ENCODE measurements at places on chromosomes 7 and 10.

- ATAC-seq = no peak
These were observed 348.5 kb downstream of the KCNMA1 start for GRCh38 chr10:77289027-77289501.

DNA sequence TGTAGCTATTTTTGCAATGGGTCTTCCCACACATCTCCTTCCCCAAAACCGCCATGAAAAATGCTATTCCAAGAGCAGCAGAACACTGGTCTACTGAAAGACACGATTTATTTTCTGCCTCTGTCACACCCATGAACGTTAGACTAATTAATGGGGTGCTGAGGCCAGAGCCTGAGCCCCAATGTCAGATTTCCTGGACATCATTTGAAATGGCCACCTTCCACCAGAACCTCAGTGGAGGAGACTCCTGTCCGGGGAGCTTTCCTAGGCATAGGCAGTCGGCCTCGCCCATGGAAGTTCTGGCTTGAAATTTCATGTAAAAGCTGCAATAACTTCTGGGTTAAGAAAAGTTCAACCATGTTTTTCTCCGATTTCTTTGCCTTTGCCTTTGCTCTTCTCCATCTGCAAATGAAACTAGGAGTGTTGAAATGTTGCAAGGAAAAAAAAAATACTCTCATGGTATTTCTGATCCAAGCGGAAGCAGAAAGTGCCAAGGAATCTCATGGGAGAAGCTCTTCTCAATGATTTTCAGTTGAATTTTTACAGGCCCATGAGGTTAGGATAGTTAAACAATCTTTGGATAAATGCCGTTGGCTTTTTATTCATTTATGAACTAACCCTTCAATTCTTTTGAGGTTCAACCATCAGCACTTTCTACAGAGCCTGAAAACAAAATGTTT lies 570.8 kb upstream of the MGMT start:
- ATAC-seq = no peak

- no peak for ATAC-seq
These were observed 3.1 kb downstream of the ELAPOR2 start for GRCh38 chr7:87056346-87056745.

DNA sequence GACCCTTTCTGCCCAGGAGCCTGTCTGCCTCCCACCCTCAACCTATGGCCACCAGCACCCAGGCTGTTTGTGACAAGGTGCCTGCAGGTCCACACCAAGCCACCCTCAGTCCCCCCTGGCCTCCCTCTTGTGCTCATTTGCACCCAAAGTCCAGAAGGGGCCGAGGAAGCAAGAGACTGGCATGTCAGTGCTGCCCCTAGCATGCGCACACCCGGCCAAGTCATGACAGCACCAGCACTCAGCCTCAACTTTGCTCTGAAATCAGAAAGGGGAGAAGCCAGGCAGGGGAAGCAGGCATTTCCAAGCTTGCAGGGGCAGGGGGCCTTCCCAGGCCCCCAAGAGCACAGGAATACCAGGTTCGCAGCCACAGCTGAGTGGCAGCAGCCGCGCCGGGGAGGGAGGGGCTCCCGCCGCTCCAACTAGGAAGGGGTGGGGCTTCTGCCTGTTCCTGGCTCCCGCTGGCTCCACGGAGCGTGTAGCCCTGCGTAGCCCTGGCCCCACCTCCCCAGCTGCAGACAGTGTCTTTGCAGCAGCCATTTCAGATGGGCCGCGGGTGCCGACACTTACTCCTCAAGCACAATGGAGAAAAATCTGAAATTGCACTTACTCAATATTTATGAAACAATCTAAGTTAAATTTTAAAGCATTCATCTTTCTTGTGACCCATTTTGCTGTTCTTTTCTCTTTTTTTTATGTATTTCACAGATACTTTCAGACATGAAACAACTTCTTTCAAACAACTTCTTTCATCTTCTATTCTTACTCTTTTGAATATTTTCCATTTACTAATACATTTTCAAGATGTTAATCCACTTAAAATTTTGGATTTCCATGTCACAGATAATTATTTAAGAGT lies 54.9 kb upstream of the ABCB5 start:
- ATAC-seq = no peak

- ATAC-seq = no peak
These were observed 50.7 kb downstream of the KCNMA1 start for GRCh38 chr10:77586719-77587415.

GRCh38 chr7:1160670-1161021 lies 650 bp upstream of the ZFAND2A start:
- ATAC-seq = peak; percentile 40

GRCh38 chr7:120052884-120053382 lies 220.0 kb upstream of the KCND2 start:
- ATAC-seq = no peak

GRCh38 chr7:128366300-128366699 lies 4.8 kb upstream of the PRRT4 start:
- no peak for ATAC-seq

GRCh38 chr7:124062171-124062570 lies 29.3 kb upstream of the TMEM229A start:
- no peak for ATAC-seq

GRCh38 chr7:29998489-29998888 lies 8.9 kb upstream of the SCRN1 start:
- no peak for ATAC-seq

DNA sequence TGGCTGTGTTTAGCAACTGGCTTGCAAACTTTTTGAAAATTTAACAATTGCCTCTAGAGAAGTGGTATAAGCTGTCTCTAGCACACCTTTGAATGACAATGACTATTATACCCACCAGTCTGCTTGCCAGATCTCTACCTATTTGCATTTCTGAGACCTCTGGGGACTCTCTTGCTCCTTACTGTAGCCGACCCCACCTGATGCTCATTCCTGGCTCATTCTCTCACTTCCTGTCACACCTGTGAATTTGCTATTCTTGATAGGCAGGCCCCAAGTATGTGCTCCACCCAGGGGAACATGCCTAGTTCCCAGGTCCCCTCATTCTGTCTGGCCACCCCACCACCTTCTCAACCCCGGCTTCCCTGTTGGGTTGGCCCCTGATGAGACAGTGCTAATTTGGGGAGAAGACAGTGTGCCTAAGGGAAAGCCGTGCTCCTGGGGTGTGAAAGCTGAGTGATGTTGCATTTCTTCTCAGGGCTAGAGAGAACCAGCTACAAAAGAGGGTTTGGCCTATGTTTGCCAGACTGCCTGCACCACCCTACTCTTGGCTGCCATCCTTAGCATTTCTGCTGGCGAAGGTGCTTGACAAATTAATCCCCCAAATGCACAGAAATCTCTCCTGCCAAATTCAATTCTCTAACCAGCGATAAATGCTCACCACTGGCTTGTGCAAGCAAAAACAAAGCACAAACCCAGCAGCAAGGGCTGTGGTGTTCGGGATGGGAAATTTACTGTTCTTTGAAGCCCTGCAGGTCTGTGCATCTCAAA lies 138.2 kb downstream of the RPS24 start:
- no peak for ATAC-seq

Data from SK-N-SH treated with all-trans-retinoic acid at 6 μM for 48 hours (cell line).